Cortex of kidney (tissue), 1 donor: ENCODE measurements at places on chromosomes 4 and X.

DNA sequence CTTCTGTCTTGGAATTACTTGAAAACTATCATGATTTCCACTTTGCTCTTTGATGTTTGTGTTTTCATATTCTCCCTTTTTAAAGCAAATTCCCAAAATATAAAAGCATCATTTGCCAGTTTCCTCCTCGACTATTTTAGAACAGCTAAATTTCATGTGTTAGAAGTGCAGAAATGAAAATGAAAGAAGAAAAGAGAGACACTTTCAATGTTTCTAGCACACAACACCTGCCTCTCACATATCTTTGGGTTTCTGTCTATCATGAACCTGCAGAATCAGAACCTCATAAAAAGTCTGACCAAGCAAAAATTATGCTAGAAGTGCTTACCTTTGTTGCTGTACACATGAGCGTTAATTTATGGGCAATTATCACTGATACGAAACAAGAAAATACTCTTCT is 1.9 kb upstream of the NEUROG2 start:
- DNase-seq: no peak

- DNase-seq: no peak
Measured at GRCh38 chrX:136747003-136747986, 33.4 kb downstream of the ARHGEF6 start.

GRCh38 chrX:5306654-5307121 is 922.0 kb downstream of the NLGN4X start:
- no peak for DNase-seq

GRCh38 chr4:164595751-164596150 is 158.2 kb upstream of the SMIM31 start:
- DNase-seq: no peak

DNA sequence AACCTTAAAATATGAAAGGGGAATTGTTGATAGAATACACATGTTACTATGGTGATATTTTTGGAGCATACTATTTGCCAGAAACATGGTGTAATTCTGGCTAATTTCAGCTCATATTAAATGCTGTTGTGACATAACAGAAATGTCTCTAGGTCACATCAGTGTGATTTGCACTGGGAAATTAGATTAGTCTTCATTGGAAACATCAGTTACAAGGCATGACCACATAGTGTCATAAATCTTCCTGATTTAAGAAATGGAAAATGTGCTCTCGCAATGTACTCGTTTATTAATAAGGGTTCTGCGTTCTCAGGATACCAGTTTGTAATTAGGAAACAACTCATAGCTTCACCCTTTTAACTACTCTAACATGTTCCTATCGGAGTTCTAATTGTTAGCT is 72.9 kb upstream of the GYPA start:
- DNase-seq: no peak

GRCh38 chr4:153643406-153644383 is 40.4 kb upstream of the TLR2 start:
- DNase-seq: no peak

- DNase-seq: no peak
Measured at GRCh38 chrX:154733066-154733425, 17.8 kb downstream of the GAB3 start.

GRCh38 chrX:119638725-119639471 is 32.7 kb upstream of the NKRF start:
- no peak for DNase-seq

DNA sequence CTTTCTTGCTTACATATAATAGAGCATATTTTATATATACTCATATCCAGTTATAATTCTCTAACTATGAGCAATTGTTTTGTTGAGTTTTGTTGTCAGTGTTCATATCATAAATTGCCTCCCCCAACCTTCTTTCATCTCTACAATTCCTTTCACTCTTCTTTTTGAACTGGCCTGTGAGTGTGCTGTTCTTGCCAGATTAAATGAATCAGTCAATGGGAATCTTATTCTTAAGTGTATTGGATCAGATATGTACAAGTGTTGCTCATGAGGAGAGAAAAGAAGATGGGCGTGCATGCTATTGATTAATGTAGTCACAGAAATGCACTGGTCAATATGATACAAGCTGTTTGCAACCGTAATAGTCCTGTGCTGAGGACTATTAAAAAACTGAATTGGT is 728.1 kb upstream of the MAGEB2 start:
- DNase-seq: no peak

DNA sequence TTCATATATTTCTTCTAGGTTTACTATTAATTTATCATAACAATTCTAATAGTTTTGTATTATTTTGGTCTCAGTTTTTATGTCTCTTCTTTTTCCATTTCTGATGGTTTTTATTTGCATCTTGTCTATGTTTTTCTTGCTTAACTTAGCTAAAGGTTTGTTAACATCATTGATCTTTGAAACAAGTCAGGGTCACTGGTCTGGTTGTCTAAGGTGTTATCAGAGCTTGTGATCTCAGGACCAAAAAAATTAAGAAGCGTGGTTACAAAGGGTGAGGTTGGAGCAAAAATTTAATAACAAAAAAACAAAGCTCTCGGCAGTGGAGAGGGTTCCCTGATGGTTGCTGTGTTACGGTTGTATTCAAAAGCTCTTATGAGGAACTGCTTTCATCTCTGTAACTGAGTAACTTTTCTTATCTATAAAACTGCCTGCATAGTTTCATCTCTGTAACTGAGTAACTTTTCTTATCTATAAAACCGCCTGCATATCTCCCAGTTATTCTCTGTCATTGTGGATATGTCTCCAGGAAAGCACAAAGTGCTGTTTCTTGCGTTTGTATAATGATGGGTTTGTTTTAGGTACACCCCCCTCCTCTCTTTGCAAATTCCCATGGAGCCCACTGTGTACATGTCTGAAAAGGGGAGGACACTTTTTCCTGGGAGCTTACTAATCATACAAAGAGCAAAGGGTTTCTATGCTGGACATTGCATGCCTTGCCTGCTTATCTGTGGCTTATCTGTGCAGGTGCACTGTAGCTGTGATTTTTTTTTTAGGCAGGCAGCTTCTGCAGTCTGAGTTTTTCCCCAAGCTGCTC is 62.4 kb upstream of the UGT2B15 start:
- DNase-seq: no peak

DNA sequence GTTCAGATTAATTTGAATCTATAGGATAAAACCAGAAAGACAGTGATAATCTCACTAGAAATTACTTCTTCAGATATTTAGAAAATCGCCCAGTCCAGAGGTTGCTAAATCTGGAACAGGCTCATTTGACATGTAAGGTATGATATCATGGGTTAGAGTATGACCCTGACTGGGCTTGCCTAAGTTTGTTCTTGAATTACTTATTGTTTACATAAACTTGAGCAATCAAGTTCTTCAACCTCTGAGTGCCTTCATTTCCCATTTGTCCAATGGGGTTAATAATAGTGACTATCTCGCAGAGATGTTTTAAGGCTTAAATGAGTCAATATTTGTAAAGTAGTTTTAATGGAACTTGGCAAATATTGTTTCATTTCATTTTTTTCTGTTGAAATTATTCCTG is 1947.6 kb upstream of the IGFBP7 start:
- DNase-seq: no peak

GRCh38 chrX:13692771-13693231 is 3.9 kb downstream of the RAB9A start:
- DNase-seq: no peak

- no peak for DNase-seq
Measured at GRCh38 chr4:150354214-150354796, 227.6 kb upstream of the MAB21L2 start.

DNA sequence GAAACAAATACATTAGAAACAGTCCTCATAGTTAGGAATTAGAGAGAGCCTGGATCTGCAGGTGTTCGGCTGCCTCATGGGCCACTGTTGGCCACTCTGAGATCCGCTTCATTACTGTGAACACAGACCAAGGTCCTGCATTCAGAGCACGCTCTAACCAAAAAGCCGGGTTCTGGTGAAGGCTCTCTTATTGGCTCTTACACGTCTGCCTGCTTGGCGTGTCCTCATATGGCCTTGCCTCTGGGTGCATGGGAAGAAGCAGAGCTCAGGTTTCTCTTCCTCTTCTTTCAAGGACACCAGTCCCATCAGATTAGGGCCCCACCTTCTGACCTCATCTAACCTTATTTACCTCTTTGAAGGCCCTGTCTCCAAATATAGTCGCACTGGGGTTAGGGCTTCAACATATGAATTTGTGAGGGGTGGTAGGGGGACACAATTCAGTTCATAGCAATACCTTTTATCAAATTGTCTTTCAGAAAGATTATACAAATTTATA is 37.1 kb upstream of the ELF2 start:
- no peak for DNase-seq

GRCh38 chrX:145817331-145818185 is at the start of gene SLITRK2:
Gene SLITRK2, plus strand, starts transcription at chrX:145817829. Its CDS starts 4,597 bp downstream, at chrX:145822426.
- no peak for DNase-seq

GRCh38 chrX:110795645-110796406 is at the start of gene CHRDL1:
Gene CHRDL1, minus strand, starts transcription at chrX:110795817. Its CDS starts 3,636 bp downstream, at chrX:110792181.
- no peak for DNase-seq

GRCh38 chrX:100081503-100081902 is 328.6 kb downstream of the PCDH19 start:
- no peak for DNase-seq

DNA sequence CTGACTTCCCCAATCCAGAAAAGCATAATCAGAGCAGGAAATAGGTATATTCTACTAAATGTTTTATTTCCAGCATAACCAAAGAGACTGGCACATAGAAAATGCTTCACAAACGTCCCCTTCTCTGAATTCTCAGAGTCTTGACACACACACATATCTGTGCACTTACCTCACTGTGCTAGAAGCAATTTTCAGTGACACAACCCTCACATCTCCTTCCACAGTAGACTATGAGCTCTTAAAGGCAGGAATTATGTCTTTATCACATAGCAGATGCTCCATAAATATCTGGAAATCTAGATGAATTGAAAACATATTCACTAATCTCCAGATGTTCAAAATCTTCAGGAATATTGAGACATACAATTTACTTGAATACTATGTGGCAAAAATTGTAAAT is 5.9 kb downstream of the SOWAHB start:
- DNase-seq: no peak

DNA sequence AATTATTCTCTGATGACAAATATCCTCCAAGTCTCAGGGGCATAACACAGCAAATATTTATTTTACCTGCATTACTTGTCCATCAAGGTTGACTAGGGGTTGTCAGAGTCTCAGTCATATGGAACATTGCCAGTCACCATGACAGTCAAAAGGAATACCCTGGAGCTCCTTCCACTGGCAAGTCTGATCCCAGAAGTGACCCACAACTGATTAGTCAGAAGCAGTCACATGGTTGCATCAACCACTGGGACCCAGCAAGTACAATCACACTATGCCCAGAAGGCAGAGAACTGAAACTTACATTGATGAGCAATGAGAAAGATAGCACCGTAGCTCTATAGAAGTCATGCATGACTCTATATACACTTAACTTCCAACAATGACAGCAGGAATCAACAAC is 41.9 kb upstream of the SOD3 start:
- DNase-seq: no peak

- DNase-seq: no peak
Measured at GRCh38 chr4:85221606-85222005, 253.3 kb upstream of the ARHGAP24 start.

DNA sequence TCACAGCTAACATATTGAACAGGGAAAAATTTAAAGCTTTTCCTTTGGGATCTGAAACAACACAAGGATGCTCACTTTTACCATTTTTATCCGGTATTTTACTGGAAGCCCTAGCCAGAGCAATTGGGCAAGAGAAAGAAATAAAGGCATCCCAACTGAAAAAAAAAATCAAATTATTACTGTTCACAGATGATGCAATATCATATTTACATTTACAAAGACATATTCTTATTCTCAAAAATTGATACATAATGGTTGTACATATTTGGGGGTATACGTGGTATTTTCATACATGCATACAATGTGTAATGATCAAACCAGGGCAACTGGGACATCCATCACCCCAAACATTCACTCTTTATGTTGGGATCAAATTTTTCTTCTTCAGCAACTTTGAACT is 337.0 kb upstream of the SLC7A11 start:
- DNase-seq: no peak

- DNase-seq: no peak
Measured at GRCh38 chr4:146214238-146214637, at the start of gene REELD1. Gene REELD1, plus strand, starts transcription at chr4:146214538. Its CDS starts 2,415 bp downstream, at chr4:146216953.

DNA sequence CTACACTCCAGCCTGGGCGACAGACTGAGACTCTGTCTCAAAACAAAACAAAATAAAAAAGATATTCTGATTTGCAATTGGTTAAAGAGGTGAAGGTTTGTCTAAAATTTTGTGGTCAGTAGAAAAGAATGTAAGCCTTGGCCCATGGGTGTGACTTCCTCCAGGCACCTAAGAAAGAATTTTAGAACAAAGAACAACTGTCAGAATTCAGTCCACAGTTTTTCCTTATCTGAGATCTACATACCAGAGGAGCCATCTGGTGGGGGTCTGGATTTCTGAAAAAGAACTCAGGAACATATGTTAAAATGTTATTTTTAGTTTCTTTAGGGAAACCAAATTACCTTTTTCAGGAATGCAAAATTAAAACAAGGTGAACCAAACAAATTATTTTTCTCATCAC is 434.1 kb downstream of the ANKRD50 start:
- DNase-seq: no peak

- no peak for DNase-seq
Measured at GRCh38 chr4:84378356-84378755, 120.7 kb downstream of the NKX6-1 start.

- DNase-seq: no peak
Measured at GRCh38 chr4:167282171-167282864, 48.0 kb upstream of the SPOCK3 start.

DNA sequence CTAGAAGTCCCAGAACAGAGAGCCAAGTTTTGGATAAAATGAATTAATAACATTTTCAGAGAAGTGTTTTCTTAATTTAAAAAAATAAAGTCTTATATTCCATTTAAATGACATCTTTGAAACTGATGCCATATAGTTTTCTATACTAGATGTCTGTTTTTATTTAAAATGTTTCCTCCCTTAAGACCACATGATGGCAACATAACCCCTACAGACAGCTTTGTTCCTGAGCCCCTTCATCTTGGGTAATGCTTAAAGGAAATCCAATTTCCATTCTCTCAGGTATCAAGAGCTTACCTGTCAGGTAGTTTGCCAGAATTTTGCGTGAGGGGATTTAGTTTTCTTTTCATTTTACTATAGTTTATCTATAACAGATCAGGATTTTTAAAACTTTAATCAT is 181.4 kb upstream of the UGT8 start:
- DNase-seq: no peak

DNA sequence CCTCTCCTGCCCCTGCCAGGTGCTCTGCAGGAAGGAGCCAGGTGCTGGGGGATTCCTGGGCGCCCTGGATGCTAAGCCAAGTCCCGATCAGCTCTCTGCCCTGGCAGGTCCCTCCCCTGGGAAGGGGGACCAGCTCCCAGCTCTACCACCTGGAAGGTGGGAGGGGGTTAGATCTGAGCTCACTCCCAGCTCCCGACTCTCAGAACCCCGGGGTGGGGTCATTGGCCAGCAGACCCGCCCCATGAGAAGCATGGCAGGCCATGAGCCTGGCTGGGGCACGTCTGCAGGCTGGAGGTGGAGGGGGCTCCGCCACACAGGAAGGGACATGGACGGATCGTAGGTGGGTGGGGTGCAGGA is 83.4 kb upstream of the NKX1-1 start:
- DNase-seq: no peak

- DNase-seq: no peak
Measured at GRCh38 chrX:109974906-109975655, 27.8 kb upstream of the TMEM164 start.
